ENCODE measurements at places on chromosomes 6 and 20.

DNA sequence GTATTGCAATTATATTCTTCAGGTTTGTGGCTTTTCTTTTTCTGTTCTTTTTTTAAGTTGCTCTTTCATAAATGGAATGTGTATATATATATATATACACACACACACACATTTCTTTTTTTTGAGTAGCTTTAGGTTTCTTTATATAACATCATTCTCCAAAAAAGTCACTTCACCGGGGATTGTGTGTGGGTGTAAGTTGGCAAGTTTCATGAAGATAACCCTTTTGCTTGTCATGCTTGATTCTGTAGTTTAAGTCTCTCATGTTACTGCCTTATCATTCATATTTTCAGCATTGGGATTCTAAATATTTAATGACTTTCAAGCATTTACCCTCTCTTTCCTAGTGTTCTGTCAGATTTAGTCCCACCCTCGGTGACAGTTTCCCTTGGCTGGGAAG, 181.0 kb downstream of the FARS2 start:
- no peak for DNase-seq

DNA sequence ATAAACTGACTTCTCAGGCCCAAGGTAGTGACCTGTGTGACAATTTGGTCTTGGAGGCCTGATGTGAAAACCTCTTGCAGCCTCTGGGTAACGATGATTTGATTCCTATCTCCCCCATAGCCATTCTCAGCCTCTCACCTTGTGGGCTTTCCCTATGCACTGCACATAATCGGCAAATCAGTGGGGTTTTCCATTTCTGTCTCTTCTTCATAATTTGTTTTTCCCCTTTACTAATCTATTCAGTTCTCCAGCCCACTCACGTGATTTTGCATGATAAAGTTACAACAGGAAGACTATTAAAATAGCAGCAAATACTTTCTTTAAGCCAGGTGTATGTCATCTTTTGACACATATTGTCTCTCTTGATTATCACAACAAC, 893.7 kb downstream of the TFAP2A start:
- DNase-seq = no peak

DNA sequence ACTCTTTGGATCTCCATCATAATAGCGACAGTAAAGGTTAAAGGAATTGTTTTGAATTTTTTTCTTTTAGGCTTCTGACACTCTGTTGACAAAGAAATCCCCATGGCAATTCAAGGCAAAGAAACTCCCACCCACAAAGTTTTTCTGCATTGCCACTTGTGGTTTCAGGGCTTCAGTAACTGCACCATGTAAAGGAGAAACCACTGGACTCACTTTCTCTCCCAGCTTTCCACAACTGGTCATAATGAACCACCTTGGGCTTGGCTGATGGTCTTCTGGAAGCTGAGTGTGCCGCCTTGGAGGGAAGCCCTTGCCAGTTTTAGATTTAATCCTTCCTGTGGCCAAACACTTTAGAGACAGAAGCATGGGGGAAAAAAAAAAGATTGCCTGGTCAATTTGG, 163.1 kb downstream of the ISM1 start:
- no peak for DNase-seq

DNA sequence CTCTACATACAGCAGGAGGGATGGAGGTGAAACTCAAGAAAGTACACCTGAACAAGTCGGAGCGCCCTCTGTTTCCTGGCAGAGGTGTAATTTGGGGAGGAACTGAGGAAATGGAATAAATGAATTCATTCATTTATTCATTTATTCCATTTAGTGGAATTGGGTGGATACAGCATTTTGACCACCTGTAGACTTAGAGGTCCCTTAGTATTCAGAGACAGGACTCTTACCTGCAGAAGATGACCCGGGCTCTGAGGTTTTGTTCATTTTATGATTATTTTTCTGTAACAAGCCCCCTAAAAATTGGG, 9.1 kb downstream of the TRIM31 start:
- no peak for DNase-seq

GRCh38 chr20:36528875-36529417, 12.4 kb upstream of the MYL9 start:
- DNase-seq = no peak

Measured in HEK293T (cell line).